Prostate gland (tissue), 2 donors: ENCODE measurements at places on chromosomes 7 and 10.
A peak's percentile ranks its signal among the peaks of the same experiment; 100 is the strongest.

GRCh38 chr7:18469316-18469715, 26.2 kb upstream of the HDAC9 start:
- DNase-seq, result no peak

DNA sequence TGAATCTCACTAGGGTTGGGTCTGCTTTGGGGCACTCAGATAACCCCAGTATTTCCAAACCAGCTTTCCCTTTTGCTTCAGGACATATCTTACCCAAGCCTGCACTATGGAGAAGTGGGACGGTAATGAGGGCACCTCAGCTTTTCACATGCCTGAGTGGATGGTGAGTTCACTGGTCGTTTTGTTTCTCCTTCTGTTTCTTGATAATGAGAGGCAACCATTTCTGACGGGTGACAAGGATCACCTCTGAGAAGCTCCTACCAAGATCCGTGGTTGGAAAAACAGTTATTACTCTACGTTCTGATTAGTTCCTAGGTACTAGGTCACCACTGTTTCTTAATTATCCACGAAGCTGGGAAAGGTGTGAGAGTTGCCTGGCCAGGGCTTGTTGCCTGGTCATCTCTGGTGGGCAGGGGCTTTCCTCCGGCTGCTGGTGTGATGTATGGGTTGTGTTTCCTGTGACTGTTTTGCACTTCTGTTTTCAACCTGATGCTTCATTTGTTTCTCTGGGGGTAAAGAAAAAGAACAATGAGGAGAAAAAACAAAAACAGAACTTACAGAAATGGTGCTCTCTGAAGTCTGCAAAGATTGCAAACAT, 65.7 kb upstream of the STRIP2 start:
- no peak for DNase-seq

- DNase-seq, result peak; percentile 45
Observed at GRCh38 chr10:12214763-12215218, 18.8 kb downstream of the CDC123 start.

GRCh38 chr7:115178835-115179234, 256.9 kb downstream of the MDFIC start:
- DNase-seq, result no peak

GRCh38 chr10:133058331-133059092, 29.2 kb upstream of the ADGRA1 start:
- no peak for DNase-seq

DNA sequence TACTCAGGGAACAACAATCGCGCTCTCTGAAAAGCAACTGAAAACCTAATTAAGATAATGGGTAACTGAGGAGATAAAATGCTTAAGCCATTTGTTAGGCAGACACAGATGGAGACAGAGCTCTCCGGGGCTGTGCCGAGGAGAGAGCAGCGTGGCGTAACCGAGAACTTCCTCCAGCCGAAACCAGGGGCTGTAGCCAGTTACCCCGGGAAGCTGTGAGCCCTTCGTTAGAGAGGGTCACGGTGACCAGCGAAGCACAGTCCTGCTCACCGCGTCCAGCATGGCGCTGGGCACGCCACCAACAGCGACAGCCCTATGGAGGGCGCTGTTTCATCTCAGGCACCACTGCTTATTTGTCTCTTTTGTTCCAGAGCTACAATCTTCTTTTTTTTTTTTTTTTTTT, 16.1 kb downstream of the PAPOLB start:
- DNase-seq, result no peak

DNA sequence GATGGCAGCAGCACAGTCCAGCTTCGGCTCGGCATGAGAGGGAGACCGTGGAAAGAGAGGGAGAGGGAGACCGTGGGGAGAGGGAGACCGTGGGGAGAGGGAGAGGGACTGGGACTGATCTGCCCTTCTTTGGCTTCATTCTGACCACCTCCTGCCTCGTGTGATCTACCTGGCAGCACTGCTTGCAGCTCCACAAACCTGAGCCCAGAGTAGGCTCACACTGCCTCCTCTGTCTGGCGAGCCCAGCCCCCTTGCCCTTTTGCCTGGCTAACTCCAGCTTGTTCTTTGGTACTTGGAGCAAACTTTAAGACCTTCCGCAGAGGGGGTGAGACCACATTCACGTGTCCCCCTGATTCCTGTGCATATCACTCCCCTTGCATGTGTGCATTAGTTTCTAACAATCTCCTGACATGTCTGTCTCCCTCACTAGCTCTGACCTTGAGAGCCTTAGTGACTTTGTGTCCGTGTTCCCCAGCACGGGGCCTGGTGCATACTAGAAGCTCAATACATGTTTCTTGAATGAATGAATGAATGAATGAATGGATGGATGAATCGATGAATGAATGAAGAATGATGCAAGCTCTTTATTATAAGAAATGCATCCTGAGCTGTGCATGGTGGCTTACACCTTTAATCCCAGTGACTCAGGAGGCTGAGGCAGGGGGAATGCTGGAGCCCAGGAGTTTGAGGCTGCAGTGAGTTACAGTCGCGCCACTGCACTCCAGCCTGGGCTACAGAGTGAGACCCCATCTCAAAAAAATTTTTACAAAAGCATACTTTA, 31.2 kb downstream of the UBTD1 start:
- DNase-seq, result no peak

DNA sequence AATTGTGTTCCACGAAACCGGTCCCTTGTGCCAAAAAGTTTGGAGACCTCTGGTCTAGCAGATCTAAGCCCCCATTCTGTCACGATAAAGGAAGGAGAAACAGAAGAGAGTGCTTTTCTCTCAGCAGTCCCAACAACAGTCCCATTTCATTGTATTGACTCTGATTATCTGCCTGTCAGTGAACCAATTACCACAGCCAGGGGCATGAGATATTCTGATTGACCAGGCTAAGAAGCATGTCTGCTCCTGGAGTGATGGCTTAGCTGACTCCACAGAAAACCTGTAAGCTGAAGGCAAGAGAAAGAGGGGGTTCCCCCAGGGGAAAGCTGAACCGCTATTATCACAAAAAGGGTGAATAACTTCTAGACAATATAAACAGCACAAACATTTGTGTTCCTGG, 765.4 kb downstream of the SORCS1 start:
- DNase-seq, result no peak

GRCh38 chr7:66583490-66584110, 45.1 kb upstream of the KCTD7 start:
- DNase-seq, result no peak

GRCh38 chr10:119917777-119918176, 25.2 kb downstream of the SEC23IP start:
- DNase-seq, result no peak

DNA sequence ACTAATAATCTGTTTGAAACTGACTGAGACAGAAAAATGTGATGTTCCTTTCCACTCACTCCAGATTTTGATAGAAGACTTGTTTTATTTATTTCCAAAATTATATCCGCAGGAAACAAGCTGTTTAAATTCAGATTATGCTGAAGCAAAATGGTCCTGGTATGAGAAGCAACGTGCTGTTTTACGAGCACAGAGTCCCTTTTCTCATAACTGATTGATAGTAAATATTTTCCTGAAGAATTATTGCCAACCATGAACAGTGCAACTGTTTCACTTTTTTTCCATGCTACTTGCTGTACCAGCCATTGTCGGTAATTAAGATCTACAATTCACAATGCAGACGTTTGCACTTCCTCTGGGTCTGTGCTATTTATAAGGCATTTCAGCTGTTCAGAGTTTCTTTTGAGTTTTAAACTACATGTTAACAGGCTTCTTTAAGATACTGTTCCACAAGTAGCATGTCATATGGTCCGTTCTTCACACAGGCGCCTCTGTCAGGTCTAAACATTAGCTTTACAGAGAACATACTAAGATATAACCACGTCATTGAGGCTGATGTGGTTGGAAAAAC, 103.8 kb downstream of the POLL start:
- no peak for DNase-seq

DNA sequence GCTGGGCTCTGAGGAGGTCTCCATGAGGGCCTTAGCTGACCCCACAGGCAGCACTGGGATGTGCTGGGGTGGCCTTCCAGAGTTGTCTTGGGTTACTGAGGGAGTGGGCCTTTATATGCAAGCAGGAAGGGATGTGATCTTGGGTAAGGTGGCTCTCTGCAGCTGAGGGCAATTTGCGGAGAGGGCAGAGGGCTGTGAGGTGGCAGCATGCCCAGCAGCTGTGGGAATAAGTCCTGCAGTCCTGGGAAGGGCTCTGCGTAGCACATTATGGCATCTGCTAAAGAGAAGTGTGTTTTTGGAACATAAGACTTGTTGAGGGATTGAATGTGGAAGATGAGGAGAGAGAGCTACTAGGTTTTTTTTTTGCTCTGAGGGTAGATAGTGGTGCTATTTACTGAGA, 99.6 kb upstream of the KMT2E start:
- no peak for DNase-seq

DNA sequence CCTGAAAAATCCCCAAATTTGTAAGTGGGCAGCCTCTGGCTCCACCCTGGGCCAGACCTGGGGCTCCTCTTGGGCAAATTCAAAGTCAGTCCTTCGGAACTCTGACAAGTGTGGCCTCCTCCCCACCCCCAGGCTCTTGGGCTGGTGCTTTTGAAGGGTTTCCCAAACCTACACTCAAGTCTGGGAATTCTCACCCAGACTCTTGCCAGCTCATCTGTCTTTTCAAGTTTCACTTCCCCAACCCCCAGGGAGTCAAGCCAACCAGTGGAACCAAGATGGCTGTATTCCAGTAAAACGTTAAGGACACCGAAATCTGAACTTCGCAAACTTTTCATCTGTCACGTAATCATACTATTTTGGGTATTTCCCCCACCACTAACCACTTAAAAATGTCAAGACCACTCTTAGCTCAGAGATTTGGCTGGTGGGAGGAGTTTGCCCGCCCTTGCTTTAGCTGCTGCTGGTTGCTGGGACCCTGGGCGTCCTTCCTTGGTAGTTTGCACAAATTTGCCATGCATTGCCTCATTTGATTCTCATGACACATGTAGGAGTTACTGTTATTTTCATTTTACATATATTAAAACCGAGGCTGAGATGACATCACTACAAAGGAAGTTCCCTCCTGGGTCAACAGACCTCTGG, 1.7 kb upstream of the MYO1G start:
- no peak for DNase-seq

GRCh38 chr10:3493621-3494020, 291.4 kb downstream of the KLF6 start:
- DNase-seq, result no peak

- DNase-seq, result peak; percentile 45
Observed at GRCh38 chr10:78579995-78580394, 488.8 kb upstream of the ZMIZ1 start.

GRCh38 chr7:158910254-158911053, 54.1 kb downstream of the DYNC2I1 start:
- DNase-seq, result no peak

GRCh38 chr10:80414142-80414895, 6.0 kb downstream of the PRXL2A start:
- DNase-seq, result no peak

GRCh38 chr10:31146491-31147209, 115.0 kb upstream of the ZNF438 start:
- no peak for DNase-seq

DNA sequence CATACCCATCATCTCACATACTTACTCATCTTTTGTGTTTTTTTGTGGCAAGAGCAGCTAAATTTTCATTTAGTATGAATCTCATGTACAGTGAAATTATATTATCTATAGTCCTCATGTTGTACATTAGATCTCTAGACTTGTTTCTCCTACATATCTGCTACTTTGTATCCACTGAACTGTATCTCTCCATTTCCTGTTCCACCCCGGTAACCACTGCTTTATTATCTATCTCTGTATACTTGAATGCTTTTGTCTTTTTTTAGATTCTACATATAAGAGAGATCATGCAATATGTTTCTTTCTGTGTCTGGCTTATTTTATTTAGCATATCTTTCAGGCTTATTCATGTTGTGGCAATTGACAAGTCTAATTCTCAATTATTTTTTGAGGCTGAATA, 125.1 kb downstream of the ANKRD7 start:
- DNase-seq, result no peak

DNA sequence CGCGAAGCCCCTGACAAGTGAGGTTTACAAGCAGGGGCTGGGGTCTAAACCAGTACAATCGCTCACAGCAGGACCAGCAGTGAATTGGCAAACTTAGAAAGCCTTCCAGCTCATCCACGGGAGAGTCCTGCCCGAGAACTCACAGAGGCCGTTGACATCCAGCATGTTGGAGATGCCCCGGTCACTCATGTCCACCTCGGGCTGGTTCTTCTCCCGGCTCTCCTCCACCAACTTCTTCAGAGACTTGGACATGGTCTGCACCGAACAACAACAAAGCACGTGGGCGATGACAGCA, 447 bp downstream of the RSU1 start:
- DNase-seq, result no peak

DNA sequence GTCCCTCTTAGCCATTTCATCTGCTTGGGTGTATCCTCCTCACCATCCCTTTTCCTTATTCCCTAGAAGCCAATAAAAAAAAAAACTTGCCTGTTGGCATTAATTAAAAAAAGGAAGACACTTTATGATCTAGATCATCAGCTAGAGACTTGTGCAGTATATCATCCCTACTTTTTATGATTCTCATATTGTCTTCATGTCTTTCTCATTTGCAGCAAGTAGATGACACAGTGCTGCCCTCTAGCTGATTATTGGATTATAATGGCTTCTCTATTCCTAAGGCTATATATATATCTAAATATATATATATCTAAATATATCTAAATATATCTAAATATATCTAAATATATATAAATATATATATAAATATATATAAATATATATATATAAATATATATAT, 272.4 kb upstream of the LRGUK start:
- peak; percentile 12 for DNase-seq

DNA sequence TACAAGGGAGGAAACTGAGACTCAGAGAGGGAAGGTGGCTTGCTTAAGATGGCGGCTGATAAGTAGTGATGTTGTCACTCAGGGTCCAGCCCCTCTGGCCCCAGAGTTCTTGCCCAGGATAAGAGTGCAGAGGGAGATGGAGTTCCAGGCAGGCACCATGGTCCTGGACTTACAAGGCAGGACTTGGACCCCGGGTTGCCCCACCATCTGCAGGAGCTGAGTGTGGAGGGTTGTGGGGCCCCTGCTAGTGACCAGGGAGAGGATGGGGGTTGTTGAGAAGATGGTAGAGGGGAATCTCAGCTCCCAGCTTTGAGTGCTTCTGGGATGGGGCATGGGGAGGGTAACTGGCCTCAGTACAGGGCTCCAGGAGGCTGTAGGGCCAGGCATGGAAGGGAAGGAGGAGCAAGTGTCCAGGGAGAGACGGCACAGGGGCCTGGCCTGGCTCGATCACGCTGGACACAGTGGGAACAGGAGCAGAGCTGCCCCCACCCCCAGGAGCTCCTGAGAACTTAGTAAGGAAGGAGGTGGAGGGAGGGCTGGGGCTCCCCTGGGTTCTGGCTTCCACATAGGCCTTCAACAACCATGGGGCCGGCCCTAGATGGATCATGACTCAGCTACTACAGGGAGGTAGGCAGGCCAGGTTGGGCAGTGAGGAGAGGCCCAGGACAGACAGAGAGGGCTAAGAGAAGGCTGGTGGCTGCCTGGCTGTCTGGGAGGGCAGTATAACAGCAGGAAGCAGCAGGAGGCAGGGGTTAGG, 28.2 kb downstream of the PPIF start:
- no peak for DNase-seq

DNA sequence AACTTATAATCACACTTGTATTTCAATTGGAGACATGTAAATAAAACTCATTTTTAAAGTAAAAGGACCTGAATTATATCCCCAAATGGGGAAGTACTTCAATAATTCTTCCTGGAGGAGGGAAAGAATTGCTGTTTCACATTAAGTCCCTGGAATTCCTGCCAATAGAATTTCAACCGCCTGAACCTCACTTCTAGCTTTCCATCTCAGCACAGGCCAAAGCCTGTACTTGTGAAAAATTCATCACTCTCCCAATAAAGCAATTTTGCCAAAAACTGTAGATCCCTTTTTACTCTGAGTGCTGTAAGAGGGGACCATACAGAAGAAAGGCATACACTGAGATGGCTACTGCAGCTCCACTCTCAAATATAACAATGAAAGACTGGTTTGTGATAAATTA, 54.8 kb downstream of the CADPS2 start:
- no peak for DNase-seq
